Kidney epithelial cell (primary cell): ENCODE measurements at places on chromosomes 7 and 10. TPM values are rescaled to one million over a fixed set of nuclear protein-coding genes. Genes with fewer than 3 reads are reported as not detected.
A peak's percentile ranks its signal among the peaks of the same experiment; 100 is the strongest.

GRCh38 chr7:126723966-126724544 lies 528.7 kb downstream of the GRM8 start:
- DNase-seq, result no peak

GRCh38 chr7:158831738-158832091 lies 2.4 kb upstream of the ESYT2 start:
- DNase-seq, result no peak

DNA sequence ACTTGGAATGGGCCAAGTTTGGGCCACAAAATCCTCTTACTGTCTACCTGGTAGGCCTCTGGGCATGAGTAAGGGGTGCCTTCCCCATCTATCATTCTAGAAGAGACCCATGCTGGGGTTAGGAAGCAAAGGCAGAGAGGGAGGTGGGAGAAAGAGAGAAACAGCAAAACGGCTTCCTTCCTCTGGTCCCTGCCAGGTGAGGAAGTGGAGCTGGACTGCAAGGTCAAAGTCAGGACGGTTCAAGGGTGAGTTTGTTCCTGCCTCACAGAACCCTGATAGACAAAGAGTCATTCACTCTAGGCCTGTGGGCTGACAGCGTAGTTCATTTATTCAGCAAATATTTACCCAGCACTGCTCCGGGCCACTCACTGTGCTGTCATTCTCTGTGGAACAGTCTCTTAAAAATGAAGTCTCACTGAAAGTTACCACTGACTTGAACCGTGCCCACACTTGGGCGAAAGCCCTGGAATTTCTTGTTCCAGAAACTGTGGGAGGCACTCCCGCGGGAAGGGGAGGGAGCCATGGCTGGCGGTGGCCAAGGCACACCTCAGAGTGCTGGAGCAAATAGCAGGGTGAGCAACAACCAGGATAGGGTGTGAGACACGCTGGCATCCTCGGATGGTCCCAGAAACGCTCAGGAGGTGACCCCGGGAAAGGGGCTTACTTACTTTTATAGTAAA lies 26.2 kb upstream of the ECHDC3 start:
- no peak for DNase-seq

DNA sequence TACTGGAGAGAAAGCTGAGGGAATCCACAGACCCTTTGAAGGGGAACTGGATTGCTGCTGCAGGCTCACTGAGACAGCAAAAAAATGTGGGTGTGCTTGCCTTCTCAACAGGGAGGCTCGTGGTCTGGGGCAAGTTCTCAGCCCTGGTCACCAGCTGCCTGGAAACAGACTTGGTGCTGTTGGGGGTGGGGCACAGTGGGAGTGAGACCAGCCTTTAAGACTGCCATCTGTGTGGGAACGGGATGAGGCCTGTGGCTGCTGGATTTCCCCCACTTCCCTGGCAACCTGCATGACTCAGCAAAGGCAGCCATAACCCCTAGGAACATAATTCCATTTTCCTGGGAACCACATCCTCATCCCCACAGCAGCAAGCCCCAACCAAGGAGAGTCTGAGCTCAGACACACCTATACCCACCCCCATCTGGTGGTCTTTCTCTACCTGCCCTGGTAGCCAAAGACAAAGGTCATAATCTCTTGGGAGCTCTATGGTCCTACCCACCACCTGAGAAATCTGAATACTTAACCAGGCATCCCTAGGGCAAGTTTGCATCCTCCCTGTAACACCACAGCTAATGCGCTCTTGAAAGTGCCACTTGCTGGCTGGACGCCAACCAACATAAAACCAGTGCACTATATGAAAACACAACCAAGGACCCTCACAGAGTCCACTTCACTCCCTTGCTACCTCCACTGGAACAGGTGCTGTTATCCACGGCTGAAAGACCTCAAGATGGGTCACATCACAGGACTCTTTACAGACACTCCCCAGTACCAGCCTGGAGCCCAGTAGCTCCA lies 45.0 kb upstream of the TFEC start:
- peak; percentile 31 for DNase-seq

DNA sequence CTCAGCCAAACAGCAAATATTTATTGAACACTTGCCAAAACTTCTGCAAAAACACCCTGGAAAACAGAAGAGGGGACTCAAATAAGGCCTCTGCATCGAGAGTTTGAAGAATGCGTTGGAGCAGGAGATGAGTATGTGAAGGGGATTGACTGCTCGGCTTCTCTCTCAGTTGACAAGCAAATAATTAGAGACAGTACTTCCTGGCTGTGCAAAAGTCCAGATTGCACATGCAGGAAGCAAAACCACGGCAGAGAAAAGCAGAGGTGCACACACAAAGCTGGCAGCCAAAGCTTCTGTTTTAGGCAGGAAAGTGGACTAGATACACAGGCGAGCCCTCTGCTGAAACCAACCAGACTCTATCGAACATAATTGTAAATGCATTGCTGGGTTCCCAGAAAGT lies 343.6 kb upstream of the MGMT start:
- no peak for DNase-seq

GRCh38 chr10:132061465-132061864 lies 4.3 kb upstream of the JAKMIP3 start:
- no peak for DNase-seq

The NCAPG2 gene
- 8.5 and 9.2 TPM in 2 replicates for total RNA-seq

The GRID1 gene
- total RNA-seq, result 0.33 and 2.3 TPM in 2 replicates
